ENCODE measurements at places on chromosomes 3 and 15.

DNA sequence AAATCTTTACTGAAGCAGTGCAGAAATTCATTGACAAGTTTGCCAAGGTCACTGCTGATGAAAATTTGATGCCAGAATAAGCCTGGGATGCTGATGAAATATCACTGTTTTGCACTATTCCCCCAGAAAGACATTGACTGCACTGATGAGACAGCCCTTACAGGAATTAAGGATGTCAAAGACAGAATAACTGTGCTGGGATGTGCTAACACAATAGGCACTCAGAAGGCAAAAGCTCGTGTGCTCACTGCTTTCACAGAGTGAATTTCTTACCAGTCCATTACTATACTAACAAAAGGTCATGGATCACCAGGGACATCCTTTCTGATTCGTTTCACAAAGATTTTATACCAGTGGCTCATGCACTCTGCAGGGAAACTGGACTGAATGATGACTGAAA, 69.4 kb downstream of the MCF2L2 start:
- DNase-seq: no peak

GRCh38 chr3:89699771-89700170, 592.4 kb downstream of the EPHA3 start:
- DNase-seq: no peak

- no peak for DNase-seq
Observed at GRCh38 chr3:48686538-48687219, 964 bp upstream of the NCKIPSD start.

DNA sequence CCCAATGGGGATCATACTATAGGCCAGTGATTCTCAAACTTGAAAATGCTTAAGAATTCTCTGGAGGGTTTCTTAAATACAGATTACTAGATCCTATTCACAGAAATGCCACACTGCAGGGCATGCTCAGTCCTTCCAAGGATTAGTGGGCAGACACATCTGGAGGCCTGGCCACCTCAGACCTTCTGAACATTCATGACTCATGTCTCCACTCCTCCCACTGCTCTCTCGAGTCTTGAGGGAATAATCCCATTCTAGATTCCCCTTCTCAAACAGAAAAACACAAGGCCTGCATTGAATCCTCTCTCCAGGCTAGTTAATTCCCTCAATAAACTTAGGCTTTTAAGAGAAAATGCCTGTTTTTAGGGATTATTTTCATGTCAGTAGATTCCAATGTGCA, 22.1 kb downstream of the ZNF621 start:
- DNase-seq: no peak

GRCh38 chr15:78616506-78616905, 4.3 kb downstream of the CHRNA3 start:
- no peak for DNase-seq

DNA sequence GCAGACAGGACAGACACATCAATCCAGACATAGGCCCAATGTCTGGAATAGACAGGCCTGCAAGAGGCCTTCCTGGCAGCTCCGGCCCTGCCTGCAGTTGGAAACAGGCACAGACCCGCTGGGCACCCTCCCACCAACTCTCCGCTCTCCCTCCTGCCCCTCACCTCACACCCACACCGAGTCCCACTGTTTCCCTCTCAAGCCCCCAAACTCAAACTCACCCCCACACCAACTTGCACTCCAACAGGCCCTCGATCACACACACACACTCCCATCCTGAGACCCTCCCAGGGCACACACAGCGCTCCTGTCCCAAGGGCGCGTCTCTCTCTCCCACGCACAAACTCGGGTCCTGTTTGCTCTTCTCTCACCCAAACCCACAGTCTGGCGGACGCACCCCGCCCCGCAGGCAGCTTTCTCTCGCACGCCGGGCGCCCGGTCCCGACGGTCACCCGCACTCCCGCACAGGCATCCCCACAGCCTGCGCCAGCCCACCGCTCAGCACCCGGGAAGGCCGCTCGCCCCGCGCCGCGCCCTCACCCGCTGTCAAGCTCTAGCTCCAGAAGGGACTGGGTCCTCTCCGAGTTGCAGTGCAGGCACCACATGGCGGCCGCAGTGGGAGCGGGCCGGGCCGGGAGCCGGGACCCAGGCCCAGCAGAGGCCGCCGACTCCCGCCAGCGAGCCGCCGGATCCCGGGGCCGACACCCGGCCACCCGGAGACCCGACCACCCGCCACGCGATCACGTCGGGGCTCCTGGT, 106.2 kb downstream of the IQSEC1 start:
- no peak for DNase-seq

- no peak for DNase-seq
Observed at GRCh38 chr3:30614943-30615342, 8.5 kb downstream of the TGFBR2 start.

GRCh38 chr3:188923671-188924070, 248.1 kb upstream of the TPRG1 start:
- DNase-seq: no peak

DNA sequence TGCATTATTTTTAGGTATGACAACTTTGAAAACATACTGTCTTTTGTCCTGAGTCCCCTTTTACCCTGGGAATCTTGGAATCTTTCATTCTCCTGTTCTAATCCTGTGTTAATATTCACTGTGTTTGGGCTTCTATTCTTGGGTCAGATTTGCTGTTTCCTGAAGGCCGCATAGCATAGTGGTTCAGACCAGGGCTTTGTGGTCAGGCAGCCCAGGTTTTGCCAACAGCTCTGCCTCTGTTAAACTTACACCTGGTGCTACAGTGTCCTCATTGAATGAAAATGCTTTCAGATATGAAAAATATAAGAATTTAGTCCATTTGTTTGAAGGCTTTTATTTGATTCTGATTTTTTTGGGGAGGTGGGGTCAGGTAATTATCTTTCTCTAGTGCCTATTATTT, 58.4 kb downstream of the SLC25A26 start:
- no peak for DNase-seq

DNA sequence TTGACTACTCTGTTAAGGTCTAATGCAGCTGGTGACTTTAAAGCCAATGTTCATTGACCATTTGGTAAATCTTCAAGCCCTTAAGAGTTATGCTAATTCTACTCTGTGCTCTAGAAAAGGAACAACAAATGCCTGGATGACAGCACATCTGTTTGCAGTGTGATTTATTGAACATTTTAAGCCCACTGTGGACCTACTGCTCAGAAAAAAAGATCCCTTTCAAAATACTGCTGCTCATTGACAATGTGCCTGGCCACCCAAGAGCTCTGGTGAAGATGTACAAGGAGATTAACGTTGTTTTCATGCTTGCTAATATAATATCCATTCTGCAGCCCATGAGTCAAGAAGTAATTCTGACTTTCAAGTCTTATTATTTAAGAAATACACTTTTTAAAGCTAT, 110.8 kb downstream of the TBC1D5 start:
- no peak for DNase-seq

DNA sequence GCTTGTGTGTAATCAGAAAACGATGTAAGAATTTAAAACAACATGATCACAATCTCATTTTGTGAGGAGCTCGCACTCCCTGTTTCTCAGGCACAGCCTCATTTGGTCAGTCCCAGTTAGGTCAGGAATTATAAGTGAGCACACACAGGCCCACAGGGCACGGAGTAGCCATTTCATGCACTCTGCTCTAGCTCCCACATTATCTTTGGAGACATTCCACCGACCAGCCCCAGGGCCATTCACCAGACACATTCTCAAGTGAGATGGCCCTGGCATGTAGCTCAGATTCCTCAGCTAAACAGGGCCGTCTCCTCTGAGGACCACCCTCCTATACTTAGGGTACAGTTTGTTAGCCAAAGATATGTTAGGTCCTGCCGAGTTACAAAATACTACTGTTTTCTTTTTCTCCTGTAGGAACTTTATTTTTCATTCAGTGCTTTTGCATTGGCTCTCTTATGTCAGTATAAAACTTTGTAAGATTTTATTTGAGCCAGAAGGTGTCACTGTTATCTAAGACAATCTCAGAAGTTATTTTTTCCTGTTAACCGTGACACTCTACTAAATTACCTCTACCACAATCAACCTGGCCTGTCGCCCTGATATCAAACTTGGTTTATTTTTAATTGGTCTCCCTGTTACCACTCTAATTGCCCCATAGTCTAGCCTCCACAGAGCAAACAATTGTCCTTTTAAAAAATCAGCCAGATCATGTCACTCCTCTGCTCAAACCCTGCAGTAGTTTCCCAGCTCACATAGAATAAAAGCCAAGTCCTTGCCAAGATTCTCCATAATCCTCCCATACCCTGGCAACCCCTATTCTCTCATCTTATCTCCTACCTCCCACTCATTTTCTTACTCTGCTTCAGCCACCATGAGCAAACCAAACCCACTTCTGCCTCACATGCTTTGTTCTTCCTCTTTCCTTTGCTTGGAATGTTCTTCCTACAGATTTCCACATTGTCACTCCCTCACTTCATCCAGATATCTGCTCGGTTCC, 105.7 kb downstream of the PPP2R3A start:
- no peak for DNase-seq

- no peak for DNase-seq
Observed at GRCh38 chr3:106920609-106921008, 456.6 kb upstream of the CCDC54 start.

GRCh38 chr15:41241221-41241964, 10.3 kb downstream of the CHP1 start:
- DNase-seq: no peak

DNA sequence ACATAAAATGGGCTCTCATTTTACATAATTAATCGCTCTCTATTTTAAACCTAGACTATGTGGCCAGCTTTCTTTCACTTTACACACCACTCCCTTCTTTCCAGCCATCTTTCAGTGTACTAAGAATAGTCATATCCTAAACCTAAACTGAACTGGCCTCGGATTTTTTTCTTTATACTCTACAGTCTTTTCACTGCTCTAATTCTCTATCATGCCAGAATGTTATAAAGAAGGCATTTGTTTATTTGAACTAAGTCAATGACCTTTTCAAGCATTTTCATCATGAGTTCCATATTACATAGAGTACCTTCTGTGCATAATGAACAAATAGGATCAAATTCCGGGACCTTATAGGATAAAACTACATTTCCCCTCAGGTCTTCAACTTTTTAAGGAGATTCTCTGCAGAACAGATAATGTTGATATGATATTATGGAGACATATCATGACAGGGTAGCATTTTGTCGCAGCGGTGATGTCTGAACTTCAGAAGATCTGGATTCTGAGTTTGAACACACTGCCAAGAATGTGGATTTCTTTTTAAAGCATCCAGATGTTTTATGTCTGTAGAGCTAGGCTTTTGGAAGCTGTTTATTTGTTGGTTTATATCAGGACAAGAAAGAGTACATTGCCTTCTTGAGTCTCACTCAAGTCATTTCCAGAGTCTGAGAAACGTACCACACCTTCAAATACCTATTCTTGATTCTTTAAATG, 1047.3 kb downstream of the MCTP2 start:
- no peak for DNase-seq

GRCh38 chr3:139987908-139988307, 52.9 kb downstream of the CLSTN2 start:
- no peak for DNase-seq

- peak; percentile 41 for DNase-seq
Observed at GRCh38 chr15:90300988-90301706, 35.7 kb downstream of the NGRN start.

- no peak for DNase-seq
Observed at GRCh38 chr3:107372506-107372905, 4.7 kb upstream of the CCDC54 start.

GRCh38 chr3:11434017-11434526, 161.9 kb downstream of the ATG7 start:
- DNase-seq: no peak

DNA sequence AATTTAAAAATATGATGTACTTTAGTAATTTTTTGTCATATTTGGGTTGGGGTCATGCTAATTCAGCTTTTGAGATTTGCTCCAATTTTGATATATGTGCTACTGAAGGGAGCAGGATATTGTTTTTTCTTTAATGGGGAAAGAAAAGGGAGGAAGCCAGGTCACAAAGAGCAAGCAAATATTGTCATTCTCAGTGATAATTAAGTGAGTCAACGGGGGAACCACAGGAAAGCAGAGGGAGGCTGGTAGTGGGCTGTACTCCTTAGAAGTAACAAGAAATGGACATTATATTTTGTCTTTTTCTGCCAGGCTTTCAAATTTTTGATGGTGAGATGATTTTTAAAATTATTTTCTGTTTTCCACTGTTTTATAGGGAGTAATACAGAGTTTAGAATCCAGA, 45.6 kb upstream of the NMD3 start:
- DNase-seq: no peak

- no peak for DNase-seq
Observed at GRCh38 chr3:156396851-156397250, 158.1 kb downstream of the SSR3 start.

DNA sequence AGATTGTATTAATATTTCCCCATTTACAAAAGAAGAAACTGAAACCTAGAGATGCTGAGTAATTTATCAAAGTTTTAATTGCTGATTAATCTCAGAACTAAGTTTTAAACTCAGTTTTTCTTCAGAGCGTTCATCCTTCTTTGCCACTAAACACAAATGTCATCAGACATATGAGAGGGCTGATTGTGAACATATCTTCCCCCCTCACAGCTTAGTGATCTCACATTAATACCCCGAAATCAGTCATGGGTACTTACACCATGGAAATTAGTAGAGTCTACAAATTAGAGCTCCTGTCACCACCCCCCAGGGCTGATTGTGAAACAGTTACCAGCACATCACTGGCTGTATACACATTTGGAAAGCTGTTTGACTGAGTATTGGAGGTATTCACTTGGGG, 189.3 kb upstream of the SGO1 start:
- DNase-seq: no peak

DNA sequence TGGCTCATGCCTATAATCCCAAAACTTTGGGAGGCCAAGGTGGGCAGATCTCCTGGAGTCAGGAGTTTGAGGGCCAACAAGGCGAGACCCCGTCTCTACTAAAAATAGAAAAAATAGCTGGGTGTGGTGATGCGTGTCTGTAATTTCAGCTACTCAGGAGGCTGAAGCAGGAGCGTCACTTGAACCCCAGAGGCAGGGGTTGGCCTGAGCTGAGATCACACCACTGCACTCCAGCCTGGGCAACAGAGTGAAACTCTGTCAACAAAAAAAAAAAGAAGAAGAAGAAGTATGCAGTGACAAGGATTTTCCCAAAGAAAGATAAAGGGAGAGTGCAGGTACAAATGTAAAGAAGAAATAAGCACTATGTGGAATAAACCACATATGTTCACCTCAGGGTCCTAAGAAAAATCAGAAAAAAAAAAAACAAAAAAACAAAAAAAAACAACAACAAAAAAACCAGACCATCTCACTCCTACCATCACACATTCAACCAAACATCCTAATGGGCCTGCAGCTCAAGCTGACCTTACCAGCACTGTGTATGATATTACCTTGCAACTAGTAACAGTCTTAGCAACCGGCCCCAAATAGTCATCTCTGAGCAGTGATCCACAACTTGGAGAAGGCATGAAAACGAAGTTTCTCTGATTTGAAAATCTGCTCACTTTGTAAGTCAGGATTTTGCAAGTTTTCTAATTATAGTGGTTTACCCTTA, 296.7 kb upstream of the PROK2 start:
- DNase-seq: no peak

- DNase-seq: no peak
Observed at GRCh38 chr3:13116426-13116825, 43.2 kb upstream of the IQSEC1 start.

- DNase-seq: no peak
Observed at GRCh38 chr3:44355362-44356033, 16.9 kb downstream of the TCAIM start.

GRCh38 chr15:75544359-75544758, 34.8 kb downstream of the PTPN9 start:
- no peak for DNase-seq
